ENCODE measurements at places on chromosomes 7 and 10.

- DNase-seq = peak; percentile 19
Measured at GRCh38 chr7:43764039-43764761, 5.7 kb downstream of the BLVRA start.

GRCh38 chr10:65570143-65571010 lies 1355.5 kb upstream of the LRRTM3 start:
- DNase-seq = no peak

GRCh38 chr10:105288026-105288425 lies 646.9 kb downstream of the SORCS3 start:
- DNase-seq = no peak

GRCh38 chr7:961546-962400 lies 7.3 kb upstream of the ADAP1 start:
- no peak for DNase-seq

DNA sequence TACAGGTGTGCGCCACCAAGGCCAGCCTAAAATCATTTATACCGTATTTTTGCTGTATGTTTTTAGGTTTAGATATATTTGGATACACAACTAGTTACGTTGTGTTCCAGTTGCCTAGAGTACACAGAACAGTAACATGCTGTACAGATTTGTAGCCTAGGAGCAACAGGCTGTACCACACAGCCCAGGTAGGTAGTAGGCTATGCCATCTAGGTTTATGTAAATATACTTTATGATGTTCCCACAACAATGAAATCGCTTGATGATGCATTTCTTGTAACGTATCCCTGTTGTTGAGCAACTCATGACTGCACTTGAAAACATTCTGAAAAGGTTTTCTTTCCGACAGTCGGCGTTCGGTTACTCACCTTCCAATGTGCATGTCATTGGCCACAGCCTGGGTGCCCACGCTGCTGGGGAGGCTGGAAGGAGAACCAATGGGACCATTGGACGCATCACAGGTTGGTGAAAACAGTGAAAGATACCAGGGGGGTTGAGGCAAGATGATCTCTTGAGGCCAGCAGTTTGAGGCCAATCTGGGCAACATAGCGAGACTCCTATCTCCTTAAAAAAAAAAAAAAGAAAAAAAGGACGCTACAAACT lies 7.7 kb downstream of the PNLIP start:
- no peak for DNase-seq

DNA sequence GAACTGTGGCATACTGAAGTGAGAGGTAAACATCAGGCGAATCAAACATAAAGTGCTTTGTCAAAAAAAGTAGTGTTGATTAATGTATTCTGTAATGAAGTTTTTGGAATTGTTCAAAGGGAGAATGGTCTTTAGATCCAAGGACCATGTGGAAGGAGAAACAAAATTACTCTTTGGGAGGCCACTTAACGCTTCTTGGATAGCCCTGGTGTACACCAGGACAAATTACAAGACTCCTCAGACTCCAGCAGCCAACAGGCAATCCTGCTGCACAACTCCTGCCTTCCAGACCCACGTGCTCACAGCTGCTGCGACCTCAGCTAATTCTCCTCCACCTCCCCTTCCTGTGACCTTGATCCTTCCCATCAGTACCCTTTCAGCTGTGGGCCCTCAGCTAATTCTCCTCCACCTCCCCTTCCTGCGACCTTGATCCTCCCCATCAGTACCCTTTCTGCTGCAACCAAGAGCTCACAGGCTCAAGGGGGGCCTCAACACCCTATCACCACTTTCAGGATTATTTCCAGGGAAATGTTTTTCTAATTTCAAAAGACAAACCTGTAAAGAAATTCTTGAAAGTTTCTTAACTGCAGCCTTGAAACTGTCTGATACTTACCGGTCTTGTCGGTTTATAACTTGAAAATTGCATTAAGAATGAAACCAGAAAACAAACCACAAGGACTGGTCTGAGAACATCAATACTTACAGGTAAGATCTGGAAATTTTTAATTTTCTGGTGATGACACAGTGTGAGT lies 29.7 kb upstream of the DDC start:
- no peak for DNase-seq

DNA sequence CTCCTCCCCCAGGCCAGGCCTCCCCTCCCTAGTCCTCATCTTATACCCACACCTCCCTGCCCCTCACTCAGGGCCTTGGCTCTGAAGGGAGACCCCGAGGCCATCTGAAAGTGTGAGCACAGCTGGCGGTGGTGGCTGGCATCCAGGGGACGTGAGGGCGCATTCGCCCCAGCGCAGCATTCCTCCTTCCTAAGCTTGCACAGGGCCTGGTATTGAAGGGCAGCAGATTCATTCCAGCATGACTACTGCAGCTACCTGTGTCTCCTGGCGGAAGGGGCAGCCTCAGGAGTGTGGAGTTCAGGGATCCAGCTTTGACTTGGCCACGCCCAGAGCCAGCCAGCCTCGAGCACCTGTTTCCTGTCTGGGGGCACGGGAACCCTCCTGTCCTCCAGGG lies 72.6 kb downstream of the PARP12 start:
- DNase-seq = no peak

GRCh38 chr7:82335927-82336326 lies 107.7 kb downstream of the CACNA2D1 start:
- DNase-seq = no peak

DNA sequence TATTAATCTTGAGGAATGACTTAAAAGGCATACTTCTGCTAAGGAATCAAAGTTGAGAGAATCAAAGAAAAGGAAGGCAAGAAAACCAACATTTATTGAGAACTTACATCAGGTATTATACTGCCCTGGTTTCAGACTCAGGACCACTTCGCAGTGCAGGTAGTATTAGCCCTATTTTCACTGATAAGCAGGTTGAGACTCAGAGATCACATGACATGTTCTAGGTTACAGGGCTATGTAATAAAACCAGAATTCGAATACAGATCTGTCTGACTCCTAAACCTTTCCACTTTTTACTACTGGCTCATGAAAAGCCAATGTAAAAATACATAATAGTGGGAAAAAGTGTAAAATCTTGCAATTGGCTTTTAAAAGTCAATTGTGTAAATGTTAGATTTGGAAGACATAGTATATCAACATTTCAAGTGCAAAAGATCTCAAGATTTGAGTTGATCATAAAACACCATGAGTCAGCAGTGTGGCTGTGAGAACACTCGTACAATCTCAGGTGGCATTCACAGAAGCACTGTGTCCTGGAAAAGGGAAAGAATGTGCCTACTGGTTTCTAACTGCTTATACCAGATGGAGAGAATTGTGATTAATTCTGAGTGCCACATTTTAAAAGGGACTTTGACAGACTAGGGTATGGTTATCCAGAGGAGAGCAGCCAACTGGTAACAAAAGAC lies 195.8 kb upstream of the MKLN1 start:
- no peak for DNase-seq

All from CD4-positive, alpha-beta T cell treated with Interleukin-10 for 1 hour (primary cell).